Heart right ventricle (tissue), 16 donors: ENCODE measurements at places on chromosomes 2 and 18. TPM values are rescaled to one million over a fixed set of nuclear protein-coding genes. Genes with fewer than 3 reads are reported as not detected.

DNA sequence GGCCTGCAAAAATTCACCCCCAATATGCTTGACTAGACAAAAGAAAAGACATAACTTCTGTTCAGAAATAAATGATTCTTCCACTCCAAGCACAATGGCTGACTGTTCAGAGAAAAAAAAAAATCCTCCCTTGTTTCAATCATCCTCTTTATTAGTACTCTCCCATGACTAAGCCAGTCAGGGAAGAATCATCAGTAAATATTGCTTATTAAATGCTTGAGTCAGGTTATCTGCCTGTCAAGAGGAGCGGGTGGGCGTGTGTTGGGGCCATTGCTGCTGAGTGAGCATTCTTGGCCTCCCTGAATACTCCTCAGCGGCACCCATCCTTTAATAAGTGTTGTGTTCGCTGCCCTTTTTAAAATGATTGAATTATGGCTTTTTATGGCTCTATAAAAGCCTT lies 1334.8 kb upstream of the CELF4 start:
- no peak for DNase-seq

DNA sequence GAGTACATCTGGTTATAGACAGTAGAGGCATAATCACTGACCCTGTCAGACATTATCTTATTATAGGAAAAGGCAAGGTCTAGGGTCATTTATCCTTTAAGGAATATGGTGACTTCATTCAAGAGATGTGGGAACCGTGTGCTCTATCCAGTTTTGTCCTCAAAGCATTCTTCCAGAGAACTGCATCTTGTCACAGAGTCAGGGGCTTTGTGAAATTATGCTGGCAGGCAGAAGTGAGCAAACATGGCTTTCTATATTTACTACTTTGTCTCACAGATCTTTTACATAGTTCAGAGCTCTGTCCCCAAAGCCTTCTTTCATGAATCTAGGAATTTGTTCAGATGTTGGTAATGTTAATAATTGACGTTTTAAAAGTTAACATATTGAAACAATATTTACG lies 177.4 kb downstream of the ASXL3 start:
- no peak for DNase-seq

DNA sequence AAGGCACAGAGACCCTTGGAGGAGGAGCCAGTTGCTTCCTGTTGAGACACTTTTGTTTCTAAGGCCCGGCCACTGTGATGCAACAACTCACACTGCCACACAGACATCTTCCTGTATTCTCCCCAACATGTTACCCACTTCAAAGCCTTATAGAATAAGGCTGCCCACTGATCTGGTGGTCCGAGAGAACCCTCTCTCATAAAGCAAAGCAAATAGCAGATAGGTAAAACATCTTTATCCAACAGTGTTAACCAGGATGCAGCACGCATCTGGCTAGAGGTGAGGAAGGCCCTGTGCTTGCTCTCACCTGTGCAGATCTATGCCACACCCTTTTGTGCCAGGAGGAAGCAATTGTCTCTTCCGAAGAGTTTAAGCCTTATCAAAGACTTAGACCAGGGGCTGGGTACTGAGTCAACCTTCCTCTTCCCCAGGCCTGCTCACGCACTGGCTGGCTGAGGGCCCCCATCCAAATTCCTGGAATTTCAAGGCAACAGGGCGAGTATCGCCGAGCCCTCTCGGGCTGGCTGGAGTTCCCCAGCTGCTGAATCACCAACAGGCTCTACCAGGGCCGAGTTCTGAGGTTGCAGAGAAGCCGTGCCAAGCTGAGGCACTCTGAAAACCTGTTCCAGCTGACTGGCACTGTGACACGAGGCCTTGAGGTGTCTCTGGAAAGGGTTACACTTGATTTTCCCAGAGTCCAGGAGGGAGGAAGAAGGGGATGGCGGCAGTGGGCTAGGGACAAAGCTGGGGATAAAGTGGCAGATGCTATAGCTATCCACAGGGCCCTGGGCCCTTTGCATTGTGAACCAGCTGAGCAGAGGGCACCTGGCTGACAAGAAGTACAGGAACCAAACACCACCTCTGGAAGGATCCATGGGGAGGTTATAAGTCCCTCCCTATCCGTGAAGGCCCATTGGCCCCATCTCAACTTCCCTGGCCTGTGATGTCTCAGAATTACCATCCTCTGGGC lies 29.3 kb downstream of the TGFA start:
- no peak for DNase-seq

DNA sequence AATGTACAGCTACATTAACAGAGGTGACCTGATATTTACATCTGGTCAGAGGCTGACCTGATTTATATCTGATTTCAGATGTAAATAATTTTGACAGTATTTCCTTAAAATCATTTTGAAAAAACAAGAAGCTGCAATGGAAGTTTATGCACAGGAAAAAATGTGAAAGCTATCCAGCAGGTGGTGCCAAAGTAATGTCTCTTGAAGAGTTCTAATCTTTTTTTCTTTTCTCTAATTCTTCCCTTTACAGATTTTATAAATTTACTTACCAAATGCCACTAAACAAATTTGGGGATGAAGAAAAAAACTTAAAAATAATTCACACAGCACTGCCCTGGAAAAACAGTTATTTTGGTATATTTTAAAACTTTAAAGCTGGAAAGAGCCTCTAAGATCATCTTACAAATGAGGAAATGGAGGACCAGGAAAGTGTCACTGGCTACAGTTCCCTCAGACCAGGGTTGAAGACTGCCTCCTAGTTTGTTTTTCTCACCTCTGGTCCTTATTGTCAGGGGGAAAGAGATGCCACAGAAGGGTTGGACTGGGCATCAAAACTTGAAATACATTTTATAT lies 16.4 kb upstream of the FBLN7 start:
- DNase-seq: no peak

GRCh38 chr18:55385770-55386169 lies 202.2 kb downstream of the TCF4 start:
- no peak for DNase-seq

DNA sequence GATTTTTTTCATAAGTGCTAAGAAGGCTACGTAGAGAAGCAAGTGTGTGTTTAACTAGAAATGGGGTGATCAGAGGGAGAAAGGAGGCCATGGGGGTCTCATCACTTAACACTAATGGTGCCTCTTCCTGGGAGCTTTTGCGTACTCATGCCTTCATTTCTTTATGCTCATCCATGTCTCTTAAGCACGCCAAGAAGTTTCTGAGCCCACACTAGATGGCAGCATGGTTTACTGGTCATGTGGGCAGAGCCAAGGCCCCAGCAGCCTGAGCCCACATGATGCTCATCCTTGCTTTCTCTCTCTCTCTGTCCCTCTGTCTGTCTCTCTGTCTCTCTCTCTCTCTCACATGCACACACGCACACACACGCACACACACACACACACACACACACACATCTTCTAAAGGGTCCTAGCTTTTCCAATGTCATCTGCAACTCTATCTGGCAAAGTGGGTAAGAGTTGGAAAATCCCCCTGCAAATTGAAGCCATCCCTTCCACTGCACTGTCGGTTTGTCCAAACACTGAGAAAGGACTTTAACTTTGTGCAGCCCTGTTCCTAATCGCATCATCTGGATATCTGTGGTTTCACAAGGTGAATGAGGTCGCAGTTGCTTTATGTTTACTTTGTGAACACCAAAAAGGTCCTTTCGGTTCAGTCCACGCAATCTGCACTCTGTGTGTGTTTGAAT lies 137.1 kb upstream of the CCDC68 start:
- peak; percentile 16 for DNase-seq

DNA sequence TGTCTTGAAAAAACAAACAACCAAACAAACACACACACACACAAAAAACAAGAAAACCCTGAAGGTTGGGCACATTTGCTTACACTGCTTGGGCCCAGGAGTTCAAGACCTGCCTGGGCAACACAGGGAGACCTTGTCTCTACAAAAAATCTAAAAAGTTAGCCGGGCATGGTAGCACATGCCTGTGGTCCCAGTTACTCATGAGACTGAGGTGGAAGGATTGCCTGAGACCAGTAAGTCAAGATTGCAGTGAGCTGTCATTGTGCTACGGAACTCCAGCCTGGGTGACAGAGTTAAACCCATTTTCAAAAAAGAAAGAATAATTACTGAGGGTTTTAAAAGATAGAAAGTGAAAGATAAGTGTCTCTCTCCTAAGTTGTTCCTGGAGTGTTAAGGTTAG lies 103.4 kb downstream of the MBD5 start:
- no peak for DNase-seq

- no peak for DNase-seq
These were observed 2.0 kb upstream of the HK2 start for GRCh38 chr2:74831693-74832530.

GRCh38 chr2:41736105-41736567 lies 311.7 kb upstream of the PKDCC start:
- DNase-seq: no peak

- no peak for DNase-seq
These were observed 11.5 kb upstream of the SLC11A1 start for GRCh38 chr2:218370410-218371063.

- DNase-seq: no peak
These were observed 19.1 kb downstream of the LDLRAD4 start for GRCh38 chr18:13237641-13238040.

GRCh38 chr2:65388596-65389390 lies 43.6 kb downstream of the SPRED2 start:
- DNase-seq: no peak

- DNase-seq: peak; percentile 90
These were observed 18.0 kb downstream of the MBP start for GRCh38 chr18:77114415-77115191.

- DNase-seq: no peak
These were observed 5.6 kb upstream of the CPLX4 start for GRCh38 chr18:59323931-59324622.

GRCh38 chr18:50665519-50665918 lies 105.6 kb downstream of the MAPK4 start:
- DNase-seq: peak; percentile 65

DNA sequence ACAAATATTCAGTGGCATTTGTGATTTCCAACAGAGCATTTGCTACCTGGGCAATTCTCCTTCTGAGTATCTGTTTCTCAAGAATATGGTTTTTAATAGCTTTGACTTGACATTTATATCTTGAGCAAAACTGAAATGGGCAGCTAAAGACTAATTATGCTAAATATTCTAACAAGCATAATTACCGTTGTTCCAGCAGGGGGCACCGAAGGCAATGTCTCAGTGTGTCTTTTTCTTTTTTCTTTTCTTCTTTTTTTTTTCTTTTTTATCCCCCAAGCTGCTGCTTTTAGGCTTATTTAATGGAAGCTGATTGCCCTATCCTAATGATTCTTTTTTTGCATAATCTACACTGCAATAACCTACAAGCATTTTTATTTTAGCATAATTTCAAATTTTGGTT lies 138.9 kb upstream of the NABP1 start:
- no peak for DNase-seq

DNA sequence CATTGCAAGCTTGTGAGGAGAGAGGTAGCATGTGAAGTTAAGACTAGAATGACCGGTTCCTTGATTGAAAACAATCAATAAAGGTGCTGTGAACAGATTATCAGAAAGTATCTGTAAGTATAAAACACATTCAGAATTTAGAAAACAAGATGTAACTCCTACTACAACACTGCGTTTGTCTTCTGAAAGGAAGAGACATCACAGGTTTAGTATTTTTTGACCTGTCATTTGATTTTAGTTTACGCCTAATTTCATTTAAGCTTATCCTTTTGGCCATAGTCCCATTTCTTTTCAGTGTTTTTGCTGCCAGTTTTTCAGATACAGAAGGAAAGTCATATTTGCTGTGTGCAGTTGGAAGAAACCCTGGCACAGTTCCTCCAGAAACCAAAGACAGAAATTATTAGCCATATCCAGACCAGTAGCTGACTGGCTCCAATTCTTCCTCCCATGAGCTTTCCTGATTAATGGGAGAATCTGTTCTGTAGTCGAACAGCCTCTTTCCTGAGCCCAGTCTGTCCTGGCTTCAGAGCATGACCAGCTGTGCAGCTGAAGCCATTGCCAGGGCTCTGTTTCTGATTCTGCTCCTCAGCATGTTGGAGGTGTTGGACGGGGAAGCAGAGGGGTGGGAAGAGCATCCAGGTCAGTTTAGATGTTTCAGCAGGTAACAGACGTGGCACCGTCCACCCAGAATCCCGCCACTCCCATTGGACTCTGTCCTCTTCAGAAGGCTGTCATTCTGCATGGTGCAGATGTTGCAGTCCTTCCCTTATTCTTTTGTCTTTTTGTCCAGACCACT lies 61.0 kb downstream of the CRIM1 start:
- DNase-seq: peak; percentile 22

GRCh38 chr2:221120643-221121042 lies 451.5 kb downstream of the EPHA4 start:
- no peak for DNase-seq

- DNase-seq: no peak
These were observed 23.0 kb downstream of the CYTIP start for GRCh38 chr2:157420771-157421323.

DNA sequence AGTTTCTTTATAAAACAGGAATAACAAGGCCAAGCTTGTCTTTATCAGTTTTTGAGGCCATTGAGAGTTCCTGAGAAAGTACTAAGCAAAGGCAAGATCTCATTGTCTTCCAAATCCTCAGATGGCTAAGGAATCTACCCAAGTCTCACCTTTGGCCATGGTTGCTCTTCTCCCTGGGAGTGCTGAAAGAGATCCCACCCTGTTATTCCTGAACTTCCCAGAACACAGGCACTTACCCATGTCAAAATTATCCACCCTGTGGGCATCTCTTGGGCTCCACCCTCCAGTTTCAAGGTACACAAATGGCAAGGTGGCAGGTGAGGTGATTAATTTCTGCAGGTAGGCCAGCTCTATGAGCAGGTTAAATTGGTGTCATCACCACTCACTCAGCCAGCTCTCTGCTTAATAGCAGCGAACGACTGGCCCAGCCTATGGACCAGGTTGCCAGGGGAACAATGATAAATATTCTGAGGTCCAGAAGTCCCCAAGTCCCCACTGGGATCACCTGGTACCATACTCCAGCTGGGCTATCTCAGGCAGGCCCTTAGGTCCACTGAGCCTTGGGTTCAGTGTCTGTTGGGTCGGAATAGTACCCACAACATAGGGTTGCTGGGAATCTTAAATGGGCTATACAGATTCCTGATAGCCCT lies 2.3 kb upstream of the SPRED2 start:
- no peak for DNase-seq

Gene SLC9A4
- not detected for total RNA-seq

Gene GALNT5
- 0.23 TPM for total RNA-seq

Gene LOXL3
- 2.2 TPM for total RNA-seq

Gene ACOXL
- not detected for total RNA-seq

Gene WBP1
- total RNA-seq: 54.1 TPM

Gene ABCB11
- total RNA-seq: 0.05 TPM

Gene SCTR
- 0.56 TPM for total RNA-seq

Gene GCG
- not detected for total RNA-seq

Gene SCN3A
- 0.70 TPM for total RNA-seq

Gene PPIL3
- 28.9 TPM for total RNA-seq

Gene MC2R
- total RNA-seq: not detected

Gene LCT
- total RNA-seq: not detected

Gene DNAH7
- total RNA-seq: 0.20 TPM
